ENCODE measurements at places on chromosomes 4 and X.
A peak's percentile ranks its signal among the peaks of the same experiment; 100 is the strongest.

- DNase-seq = peak; percentile 94
Measured at GRCh38 chr4:159400558-159401225, 297.8 kb downstream of the RAPGEF2 start.

DNA sequence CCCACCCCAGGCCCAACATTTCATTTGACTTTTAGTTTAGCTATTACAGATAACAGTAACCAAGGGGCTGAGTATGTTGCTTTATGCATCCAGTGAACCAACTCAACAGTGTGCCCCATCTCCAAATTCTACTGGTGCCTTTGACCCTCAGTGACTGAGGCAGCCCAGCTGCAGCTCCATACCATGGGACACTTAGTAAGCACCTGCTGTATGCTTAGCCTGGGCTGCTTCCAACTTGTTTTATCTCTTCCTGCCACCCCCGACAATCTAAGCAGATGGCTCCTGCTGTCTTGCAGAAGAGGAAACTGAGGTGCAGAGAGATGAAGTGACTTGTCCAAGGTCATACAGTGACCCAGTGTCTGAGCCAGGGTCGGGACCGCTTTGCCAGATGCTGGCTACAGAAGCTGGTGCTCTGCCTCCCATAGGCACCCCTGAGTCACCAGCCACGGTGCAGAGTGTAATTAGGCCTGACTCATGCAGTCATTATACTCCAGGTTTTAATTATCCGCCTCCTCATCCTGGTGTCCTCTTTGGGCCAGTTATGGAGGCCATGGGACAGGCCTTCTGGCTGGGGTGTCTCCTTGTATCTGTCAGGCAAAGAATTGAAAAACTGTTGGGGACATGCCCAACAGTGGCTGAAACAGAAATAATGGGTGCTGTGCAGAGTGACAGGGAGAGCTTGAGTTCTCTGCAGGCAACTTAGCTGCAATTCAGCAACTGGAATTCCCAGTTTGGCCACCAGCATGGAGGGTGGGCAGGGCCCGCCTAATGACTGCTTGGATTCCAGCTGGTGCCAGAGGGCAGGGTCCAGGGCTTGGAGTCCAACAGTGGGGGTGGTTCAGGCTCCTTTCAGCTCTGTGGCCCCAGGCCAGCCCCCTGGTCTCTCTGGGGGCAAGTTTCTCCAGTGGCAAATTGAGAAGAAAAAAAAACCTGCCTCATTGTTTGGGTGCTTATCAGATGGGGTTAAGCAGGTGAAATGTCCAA is 8.2 kb upstream of the GPR78 start:
- DNase-seq = no peak

DNA sequence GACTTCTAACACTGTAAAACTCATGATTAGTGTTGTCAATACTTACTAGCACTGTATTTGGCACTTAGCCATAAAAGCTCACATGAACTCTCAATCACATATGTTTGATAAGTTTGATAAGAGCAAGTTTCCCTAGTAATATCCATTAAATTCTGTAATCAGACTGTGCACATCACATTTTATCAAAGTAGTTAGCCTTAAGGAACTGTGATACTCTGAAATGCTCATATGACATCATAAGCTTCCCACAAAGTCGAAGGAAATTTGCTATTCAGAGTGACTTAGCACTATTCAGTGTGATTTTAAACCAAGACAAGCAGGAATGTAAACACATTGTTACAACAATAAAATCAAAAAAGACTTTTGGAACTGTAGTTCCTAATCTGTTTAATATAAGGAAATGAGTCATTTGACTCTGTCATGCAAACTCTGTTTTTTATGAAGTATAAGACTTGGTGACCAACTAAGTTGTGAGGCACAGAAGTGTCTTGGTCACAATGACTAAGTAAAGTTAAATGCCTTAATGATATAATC is 6.7 kb downstream of the SLC7A11 start:
- peak; percentile 76 for DNase-seq

GRCh38 chr4:77451530-77451929 is 154.1 kb upstream of the CXCL13 start:
- no peak for DNase-seq

DNA sequence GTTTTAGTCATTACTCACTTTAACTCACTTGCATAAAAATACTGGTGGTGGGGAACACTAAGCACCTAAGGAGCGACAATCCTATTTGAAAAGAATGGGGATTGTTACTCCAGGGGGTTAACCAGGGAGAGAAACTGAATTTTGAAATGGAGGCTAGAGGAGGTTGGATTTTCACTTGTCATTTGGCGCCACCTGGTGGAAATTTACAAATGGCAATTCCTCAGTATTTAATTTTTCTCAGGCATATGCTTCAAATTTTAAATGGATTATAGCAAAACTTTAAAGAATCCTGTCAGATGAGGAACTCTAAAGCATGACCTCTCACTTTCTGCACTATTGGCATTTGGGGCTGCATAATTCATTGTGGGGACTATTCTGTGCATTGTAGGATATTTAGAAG is 2.7 kb upstream of the GEMIN8 start:
- DNase-seq = peak; percentile 56

DNA sequence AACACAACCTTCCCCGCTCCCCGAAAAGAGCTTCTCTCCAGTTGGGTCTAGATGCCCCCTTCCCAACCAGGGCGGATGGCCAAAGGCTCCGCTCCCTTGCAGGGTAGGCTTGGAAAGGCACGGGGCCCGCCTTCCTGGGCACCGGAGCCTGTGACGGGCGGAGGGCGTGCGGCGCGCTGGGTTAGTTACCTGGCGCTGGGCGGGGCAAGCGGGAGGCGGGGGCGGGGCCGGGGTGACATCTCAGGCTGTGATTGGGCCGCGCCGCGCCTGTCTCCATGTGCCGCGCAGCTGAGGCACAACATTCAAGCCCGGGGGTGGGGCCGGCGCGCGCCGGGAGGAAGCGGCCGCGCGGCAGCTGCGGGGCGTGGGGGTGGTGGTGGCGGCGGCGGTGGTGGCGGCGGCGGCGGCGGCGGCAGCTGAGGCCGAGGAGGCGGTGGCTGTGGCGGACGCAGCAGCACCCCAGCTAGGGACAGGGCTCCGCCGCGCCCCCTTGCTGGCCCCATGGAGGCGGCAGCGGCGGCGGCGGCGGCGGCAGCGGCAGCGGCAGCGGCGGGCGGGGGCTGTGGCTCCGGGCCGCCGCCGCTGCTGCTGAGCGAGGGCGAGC is at the start of gene REPS2:
REPS2 (plus strand) TSS at position 298 of the 604 bp plus-strand sequence; CDS start at position 502, 204 bp downstream.
- peak; percentile 53 for DNase-seq

- no peak for DNase-seq
Measured at GRCh38 chrX:140141444-140142029, 176.2 kb upstream of the CXorf66 start.

GRCh38 chr4:20754036-20754435 is 53.8 kb downstream of the PACRGL start:
- no peak for DNase-seq

DNA sequence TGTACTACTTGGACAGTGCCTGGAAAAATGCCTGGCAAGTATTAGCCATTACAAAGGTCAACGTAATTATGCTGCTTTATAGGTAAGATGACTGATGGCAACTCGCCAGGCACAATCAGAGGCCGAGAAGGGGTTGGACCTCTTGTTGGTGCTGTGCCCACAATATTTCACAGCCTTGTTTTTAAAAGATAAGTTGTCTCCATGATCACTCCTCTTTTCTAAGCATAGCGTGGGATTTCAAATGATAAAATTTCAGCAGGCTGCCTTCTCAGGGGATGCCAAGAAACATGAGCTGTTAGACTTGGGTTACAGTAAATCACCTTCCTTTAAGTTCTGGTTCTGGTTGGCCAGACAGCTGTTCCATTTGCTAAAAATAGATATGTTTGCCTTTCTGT is 26.9 kb downstream of the HOPX start:
- no peak for DNase-seq

GRCh38 chr4:8104491-8105305 is 53.9 kb downstream of the ABLIM2 start:
- DNase-seq = no peak

DNA sequence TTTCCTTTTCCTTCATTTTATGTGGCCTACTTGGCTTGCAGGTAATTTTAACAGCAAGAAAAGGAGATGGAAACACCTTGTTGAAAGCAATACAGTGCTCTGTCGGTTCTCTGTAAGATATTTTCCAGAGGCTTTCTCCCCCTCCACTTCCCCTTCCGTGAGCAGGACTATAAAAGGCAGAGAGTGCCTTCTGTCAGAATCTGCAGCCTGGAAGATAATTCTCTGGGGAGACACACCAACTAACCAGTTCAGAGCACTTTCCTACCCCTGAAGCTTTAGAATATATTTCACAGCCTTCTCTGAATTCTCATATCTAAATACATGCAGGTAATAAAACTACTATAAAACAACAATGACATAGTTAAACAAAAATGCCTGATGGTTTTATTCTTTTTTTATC is 141.1 kb downstream of the IDS start:
- DNase-seq = no peak

DNA sequence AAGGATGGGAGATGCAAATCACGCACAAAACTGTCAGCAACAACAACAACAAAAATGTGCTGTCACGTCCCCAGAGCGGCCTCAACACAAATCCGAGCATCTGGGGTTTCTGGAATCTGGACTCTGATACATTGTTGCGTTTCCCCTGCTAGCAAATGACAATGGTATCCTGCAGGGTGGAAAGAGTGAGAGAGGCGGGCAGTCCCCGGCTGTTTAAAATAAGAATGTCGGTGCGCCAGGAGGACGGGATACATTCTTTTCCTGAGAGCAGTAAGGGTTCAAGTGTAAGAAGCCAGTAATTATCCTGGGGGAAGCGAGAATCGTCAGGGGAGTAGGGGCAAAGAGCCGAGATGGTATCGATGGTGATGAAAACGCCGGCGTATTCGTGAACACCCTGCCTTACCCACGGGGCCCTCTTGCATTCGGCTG is 310.2 kb downstream of the ASMT start:
- DNase-seq = no peak

DNA sequence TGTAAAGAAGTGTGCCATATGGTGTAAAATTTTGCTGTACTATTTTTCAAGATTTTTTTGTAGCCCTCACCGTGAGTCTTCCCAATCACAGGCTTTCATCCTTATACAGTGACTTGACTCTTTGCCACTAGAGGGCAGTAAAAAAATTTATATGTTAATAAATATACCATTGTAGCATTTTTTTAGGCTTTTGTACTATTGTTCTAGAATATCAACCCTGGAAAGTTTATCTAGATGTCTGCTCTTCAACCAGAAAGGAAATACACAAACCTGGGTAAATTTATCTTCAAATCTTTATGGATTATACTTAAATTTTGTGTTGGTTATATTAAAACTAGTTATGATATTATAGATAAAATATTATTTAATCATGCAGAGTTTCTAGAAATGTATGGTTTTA is 235.3 kb downstream of the TENM3 start:
- peak; percentile 60 for DNase-seq

DNA sequence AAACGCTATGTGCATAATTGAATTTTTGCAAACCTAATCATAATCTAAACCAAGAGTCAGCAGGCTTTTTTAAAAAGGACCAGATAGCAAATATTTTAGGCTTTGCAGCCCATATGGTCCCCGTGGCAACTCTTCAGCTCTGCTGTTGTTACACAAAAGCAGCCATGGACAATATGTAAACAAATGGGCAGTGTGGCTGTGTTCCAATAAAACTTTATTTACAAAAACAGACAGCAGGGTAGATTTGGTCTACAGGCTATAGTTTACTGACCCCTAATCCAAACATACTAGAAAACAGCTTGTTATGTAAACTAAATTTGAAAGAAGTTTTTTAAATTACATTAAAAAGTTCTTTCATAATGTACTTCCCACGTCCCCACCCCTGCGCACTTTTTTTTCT is 53.1 kb downstream of the FUNDC1 start:
- DNase-seq = no peak

DNA sequence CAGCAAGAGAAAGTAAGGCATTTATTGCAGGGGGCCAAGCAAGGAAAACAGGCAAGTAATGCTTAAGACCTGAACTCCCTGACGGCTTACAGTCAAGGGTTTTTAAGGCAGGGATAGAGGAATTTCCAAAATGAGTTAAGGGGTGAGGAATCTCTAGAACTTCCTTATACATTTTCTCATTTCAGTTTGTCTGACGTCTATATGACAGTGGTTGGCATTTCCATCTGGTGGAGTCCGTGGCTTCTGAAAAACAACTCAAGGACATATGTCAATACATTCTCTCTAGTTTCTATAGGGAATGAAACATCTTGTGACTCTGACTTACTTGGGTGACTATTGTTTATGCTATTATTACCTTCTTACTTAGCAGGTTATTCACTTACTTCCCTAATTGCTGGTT is 19.3 kb upstream of the GUCY2F start:
- DNase-seq = no peak

DNA sequence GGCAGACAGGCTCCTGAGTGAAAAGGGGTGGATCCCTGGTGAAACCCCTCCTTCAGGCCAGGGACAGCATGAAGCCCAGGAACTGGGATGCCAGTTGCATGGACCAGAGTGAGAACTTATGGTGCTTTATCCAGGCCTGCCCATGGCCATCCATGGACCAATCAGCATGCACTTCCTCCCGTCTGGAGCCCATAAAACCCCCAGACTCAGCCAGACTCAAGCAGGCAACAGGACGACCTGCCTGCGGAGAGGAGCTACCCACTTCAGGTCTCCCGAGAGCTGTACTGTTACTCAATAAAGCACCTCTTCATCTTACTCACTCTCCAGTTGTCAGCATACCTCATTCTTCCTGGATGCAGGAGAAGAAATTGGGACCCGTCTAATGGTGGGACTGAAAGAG is 42.9 kb downstream of the NALF2 start:
- DNase-seq = no peak

- DNase-seq = no peak
Measured at GRCh38 chr4:1411436-1412375, 5.5 kb upstream of the NKX1-1 start.

GRCh38 chr4:173866322-173867026 is 336.4 kb upstream of the HAND2 start:
- DNase-seq = no peak

DNA sequence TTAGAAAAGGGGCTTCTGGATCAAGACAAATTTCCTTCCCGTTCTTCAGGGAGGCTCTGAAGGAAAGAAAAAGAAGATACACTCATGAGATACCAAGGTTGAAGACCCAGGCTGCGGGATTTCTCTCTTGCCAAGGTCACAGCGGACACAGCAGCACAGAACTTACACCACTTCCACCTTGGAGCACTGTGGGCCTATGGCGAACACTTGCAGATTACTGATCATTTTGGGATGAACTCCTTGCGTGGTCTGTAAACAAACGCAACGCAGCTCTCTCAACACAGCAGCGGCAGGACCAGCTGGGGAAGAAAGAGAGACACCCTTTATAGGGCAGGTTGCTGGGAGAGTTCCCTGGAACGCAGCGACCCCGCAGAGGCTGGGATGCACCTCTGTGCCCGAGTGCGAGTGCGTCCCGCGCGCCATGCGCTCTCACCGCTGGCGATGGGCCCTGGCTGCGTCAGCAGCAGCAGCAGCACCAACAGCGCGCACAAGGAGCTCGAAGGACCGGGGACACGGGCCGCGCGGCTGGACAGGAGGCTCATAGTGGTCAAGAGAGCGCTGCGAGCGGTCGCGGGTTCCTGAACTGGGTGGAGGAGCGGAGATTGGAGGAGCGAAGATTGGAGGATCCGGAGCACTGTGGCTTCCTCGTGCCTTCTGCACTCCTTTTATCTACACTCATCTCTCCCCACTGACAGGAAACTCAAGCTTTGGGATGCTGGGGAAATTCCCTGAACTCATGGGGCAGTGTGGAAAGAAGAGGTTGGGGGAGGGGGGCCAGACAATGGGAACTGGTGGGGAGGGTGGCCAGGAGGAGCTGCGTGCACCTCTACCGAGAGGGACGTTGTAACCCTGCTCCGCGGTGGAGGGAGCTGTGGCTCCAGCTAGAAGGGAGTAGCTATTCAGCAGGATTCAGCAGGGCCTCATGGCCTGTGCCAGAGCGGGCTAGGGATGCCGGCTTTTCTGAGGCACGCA is at the start of gene CXCL5:
CXCL5 (minus strand) TSS at position 638 of the 972 bp plus-strand sequence; CDS start at position 542, 96 bp downstream.
- peak; percentile 64 for DNase-seq

- DNase-seq = no peak
Measured at GRCh38 chr4:178063568-178063967, 621.3 kb upstream of the AGA start.

Data from fibroblast of upper back skin (primary cell).